ENCODE measurements at places on chromosomes 1 and 21.

- DNase-seq, result peak; percentile 44
These were observed 40.1 kb upstream of the LRRC8D start for GRCh38 chr1:89780721-89781120.

DNA sequence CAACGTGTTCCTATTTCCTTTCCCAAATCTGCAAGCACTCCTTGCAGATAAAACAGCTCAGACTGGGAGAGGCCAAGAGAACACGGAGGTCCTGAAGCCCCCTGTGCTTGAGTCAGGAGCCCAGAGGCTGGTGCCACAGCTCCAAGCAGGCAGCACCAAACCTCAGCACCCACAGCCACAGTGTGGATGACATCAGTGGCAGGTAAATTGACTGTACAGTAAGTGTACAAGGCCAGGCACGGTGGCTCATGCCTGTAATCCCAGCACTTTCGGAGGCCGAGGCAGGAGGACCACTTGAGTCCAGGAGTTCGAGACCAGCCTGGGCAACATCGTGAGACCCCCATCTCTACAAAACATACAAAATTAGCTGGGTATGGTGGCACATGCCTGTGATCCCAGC is 1.9 kb upstream of the COL6A1 start:
- DNase-seq, result no peak

DNA sequence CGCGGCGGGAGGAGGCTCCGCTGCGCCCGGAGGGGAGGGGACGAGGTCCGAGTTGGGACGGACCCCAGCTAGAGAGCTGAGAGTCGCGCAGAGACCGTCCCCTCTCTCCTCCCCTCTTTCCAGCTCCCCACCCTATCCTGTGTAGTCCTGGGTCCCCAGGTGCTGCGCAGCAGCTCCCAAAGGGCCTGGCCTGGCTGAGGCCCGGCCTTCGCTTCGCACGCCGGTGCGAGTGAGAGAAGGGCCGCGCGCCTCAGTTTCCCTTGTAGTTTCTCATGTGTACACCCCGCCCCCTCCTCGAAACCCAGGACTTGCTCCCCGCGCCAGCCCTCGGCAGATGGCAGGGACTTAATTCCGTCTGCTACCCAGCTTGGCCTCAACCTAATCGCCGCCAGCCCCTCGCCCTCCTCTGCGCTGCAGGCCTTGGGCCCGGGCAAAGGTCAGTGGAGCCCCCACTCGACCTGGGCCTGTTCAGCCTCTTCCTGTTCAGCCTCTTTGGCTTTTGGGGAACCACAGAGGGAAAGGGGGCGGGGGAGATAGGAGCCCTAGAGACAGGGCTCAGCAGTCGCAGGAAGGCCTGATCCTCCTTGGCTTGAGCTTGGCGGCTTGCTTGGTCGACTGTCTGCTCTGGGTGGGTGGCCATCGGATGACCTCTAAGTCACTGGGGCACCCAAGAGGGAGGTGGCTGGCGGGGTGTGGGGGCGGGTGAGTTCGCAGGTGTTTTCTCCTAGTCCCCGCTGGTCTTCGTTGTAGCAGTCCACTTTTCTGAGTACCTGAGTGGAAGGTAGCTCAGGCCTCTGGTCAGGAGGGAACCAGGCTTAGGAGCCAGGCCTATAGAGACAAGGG is 1.0 kb downstream of the ZNF687 start:
- DNase-seq, result peak; percentile 11

DNA sequence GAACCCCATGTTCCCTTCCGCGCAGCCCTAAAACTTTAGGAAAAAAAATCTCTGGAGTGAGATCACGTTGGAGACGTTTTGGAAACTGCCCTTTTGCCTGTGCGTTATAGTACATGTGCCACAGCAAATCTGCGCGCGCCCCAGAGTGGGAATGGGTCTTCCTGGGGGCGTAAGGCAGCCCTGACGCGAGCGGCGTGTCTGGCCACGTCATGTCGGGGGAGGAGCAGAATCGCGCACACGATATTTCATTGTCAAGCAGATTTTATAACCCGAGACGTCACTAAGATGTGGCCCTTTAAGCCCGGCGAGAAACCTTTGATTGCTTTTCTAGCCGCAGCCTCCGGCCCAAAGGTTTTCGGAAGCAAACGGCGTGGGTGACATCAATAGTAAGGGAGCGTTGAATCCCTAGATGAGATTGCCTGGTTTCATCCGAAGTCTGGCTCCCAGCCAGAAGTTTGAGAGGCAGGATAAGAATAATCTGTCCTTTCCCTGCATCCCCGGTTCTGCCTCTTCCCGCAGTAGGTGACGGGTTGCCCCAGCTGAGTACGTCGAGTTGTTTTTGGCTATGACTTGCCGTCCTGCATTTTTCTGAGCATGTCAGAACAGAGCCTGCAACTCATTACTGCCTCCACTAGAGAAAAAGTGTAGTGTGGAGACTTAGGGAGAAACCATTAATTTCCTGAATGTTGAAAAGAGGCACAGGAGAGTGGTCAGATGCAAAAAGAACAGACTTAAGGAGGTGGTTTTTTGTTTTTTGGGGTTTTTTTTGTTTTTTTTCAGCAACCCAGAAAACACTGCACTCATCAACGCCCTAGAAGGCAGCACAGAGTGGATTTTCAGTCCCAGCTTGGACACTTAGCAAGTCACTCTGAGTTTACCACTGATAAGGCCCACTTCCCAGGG is 817 bp upstream of the PMVK start:
- peak; percentile 92 for DNase-seq

DNA sequence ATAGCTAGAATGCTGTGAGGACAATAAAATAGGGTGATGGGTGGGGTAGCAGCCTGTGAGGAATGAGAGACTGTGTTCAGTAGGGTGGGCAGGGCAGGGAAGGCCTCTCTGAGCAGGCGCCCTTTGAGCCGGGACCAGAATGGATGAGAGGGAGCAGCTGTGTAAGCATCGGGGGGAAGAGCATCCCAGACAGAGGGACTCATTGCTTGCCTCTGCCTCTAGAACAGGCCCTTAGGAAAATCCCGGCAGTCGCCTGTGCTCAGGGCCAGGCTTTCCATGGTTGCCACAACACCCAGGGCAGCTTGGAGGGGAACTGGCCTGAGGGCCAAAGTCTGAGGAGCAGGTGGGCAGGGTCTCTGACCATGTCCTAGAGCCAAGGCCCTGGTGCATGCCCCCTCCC is 774 bp downstream of the SLC2A7 start:
- no peak for DNase-seq

- no peak for DNase-seq
These were observed 15.6 kb upstream of the THEMIS2 start for GRCh38 chr1:27856561-27857343.

- DNase-seq, result peak; percentile 70
These were observed 4.6 kb downstream of the ID3 start for GRCh38 chr1:23554481-23555269.

DNA sequence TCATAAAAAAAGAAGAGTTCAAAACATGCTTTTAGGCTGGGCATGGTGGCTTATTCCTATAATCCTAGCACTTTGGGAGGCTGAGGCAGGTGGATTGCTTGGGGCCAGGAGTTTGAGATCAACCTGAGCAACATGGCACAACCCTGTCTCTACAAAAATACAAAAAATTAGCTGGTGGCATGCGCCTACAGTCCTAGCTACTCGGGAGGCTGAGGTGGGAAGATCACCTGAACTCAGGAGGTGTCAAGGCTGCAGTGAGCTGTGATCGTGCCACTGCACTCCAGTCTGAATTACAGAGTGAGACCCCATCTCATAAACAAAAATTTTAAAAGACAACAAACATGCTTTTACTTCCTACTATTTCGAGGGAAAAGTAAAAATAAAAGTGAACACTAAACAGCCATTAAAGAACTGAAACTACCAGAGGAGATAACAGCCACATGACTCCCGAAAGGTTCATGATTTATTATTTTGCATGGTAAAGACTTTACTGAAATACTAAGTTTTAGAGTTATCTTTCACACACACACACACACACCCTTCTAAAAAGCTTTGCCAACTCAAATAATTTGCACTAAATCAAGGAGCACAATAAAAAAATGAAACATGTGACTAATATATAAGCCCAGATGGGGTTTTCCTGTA is 48.1 kb downstream of the USP1 start:
- no peak for DNase-seq

- no peak for DNase-seq
These were observed 902.9 kb downstream of the LTN1 start for GRCh38 chr21:28089599-28090441.

DNA sequence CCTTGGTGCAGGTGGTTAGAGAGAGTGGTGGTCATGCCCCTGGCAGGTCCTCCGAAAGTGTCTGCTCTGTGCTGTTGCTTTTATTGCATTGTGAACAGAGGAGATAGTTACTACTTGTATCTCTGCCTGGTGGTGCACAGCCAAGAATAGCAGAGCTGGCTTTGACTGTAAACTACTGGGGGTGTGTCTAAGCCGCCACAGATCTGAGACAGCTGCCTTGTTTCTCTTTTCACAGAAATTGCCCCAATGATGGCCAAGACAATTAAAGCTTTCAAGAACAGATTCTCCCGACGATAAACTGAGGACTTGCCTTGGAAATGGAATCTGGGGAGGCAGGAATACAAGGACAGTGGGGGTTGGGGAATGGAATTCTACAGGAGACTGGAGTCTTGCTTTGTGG is 16.0 kb downstream of the ELOA start:
- no peak for DNase-seq

- no peak for DNase-seq
These were observed 48.5 kb upstream of the FBXO28 start for GRCh38 chr1:224065455-224065854.

- DNase-seq, result no peak
These were observed 51.5 kb upstream of the TNFSF4 start for GRCh38 chr1:173258479-173259264.

- no peak for DNase-seq
These were observed 31.7 kb upstream of the RALGPS2 start for GRCh38 chr1:178693366-178693765.

DNA sequence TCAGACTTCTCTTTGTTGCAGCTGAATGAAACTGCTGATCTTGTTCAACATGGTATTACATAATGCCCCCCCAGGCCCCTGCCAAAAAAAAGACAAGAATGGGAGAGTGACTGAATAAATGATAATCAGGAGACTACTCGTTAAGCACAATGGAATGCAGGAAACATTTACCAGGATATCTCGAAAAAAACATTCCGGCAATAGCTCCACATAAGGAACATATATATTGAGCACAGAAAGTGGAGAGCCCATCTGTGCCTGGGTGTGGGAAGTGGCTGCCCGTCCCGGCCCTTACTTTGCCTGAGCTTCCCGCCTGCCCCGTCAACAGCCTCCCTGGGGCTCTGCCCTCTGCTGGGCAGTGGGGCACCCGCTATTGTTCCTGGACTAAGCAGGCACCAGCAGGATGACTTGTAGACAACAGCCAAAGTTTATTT is 13.3 kb downstream of the TRIM11 start:
- DNase-seq, result no peak

GRCh38 chr21:42467140-42467983 is 28.7 kb downstream of the RSPH1 start:
- DNase-seq, result no peak

GRCh38 chr1:112620377-112620695 is 704 bp downstream of the CAPZA1 start:
- DNase-seq, result no peak

DNA sequence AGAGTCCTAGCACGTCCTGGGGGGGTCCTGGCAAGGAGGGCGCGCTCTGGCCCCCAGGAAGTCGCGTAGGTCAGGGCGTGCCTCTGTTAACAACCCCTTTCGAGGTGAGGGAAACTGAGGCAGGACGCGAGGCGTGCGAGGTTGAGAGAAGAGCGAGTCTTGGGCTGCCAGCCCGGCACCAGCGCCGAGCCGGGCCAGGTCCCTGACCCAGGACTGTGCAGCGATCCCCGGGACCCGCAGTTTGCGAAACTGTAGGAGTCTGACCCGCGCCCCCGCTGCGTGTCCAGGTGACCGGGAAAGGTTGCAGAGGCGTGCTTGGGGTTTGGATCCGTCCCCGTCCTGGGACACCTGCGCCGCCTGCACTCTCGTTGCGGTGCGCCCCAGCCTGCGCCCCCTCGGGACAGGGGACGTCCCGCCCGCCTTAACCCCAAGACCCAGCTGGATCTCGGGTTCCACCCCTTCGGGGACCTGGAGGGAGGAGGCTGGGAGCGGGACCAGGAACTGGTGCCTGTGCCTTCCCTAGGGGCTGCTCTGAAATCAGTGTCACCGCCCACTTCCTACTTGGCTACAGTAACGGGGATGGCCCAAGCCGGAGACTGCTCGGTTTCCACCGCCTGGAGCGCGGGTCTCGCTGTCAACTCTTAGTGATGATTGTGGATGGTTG is 493 bp downstream of the DISC1 start:
- DNase-seq, result peak; percentile 42
